ENCODE measurements at places on chromosomes 11 and 22.

- no peak for DNase-seq
Measured at GRCh38 chr11:70628855-70629844, 230.8 kb downstream of the CTTN start.

DNA sequence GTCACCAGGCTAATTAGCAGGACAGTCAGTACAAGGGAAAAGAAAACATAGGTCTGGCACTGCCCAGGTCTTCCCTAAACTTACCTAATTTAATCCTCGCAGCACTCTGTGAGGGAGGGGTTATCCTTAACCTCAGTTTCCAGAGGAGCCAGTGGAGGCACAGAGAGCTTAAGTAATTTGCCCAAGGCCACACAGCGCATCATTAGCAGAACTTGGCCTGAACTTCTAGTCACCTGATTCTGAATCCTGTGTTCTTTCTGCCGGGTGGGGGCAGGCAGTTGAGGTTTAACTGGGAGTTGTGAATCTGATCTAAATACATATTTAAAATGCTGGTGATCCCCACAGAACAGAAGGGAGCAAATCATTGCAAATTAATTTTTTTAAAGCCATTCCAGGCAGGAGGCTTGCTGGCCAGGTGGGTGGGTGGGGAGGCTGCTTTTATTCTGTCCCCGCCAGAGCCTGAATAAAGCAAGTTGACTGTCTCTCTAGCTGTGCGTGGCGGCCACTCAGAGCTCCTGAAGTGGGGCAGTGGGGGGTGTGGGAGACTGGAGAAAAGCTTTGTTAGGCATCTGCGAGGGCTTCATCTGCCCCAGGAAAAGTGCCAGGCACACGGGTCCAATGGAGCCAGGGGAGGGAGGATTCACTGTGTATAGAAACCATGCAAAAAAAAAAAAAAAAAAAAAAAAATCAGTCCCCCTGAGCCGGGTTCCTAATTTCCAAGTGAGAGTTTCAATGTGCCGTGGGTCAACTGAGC lies 66.1 kb downstream of the NFAM1 start:
- no peak for DNase-seq

- DNase-seq: no peak
Measured at GRCh38 chr11:61133956-61134662, 27.1 kb downstream of the VPS37C start.

GRCh38 chr11:133955081-133955891 lies 1.5 kb downstream of the IGSF9B start:
- DNase-seq: no peak

- DNase-seq: no peak
Measured at GRCh38 chr22:20235389-20235991, 32.6 kb downstream of the RTN4R start.

GRCh38 chr11:60169264-60169915 lies 13.5 kb downstream of the MS4A6A start:
- no peak for DNase-seq

- no peak for DNase-seq
Measured at GRCh38 chr22:24950272-24950902, 2.1 kb upstream of the KIAA1671 start.

GRCh38 chr22:31607696-31608095 lies 54.3 kb downstream of the PISD start:
- DNase-seq: no peak

- DNase-seq: no peak
Measured at GRCh38 chr11:13352711-13353110, 75.1 kb downstream of the BMAL1 start.

- no peak for DNase-seq
Measured at GRCh38 chr11:9775398-9775779, 111.5 kb downstream of the SWAP70 start.

DNA sequence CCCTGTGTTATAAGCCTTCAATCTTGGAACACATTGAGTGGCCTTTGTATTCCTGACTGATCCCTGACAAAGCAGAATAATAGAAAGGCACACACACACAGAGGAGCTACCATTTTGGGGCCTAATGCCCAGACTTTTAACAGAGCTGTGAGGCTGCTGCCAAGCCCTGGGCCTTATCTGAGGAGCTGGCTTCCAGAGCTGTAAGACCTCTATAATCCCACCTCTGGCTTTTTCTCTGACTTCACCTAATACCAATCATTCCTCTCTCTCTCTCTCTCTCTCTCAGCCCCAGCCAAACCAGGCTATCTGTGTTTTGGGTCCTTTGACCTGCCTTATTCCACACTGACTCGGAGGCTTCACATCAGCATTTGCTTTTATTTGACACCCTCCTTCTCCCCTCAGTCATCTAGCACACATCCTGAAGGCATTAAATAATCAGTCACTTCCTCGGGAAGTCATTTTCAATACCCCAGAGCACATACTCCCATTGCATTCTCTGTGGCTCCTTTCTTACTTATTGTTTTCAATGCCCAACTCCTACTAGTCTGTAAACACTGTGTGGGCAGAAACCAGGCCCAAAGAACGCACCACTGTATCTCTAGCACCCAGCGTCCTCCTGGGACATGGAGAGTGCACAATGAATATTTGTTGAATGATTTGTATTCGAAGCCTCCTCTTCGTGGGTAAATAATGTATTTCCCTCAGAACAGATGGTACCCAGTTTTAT lies 21.2 kb upstream of the TRIM44 start:
- DNase-seq: no peak

All from GM04504 (cell line).